ENCODE measurements at places on chromosomes 4 and X. TPM values are rescaled to one million over a fixed set of nuclear protein-coding genes. Genes with fewer than 3 reads are reported as not detected.
A peak's percentile ranks its signal among the peaks of the same experiment; 100 is the strongest.

GRCh38 chr4:88012647-88013046 lies 5.2 kb downstream of the PKD2 start:
- H3K27me3 ChIP-seq: no peaks in the 10 kb centered on the region
- no peak overlapping the region for H3K4me3 ChIP-seq
- H3K4me1 ChIP-seq: peaks cover 24% of the 10 kb centered on the region
- DNase-seq: no peak
- no peaks in the 10 kb centered on the region for H3K36me3 ChIP-seq

DNA sequence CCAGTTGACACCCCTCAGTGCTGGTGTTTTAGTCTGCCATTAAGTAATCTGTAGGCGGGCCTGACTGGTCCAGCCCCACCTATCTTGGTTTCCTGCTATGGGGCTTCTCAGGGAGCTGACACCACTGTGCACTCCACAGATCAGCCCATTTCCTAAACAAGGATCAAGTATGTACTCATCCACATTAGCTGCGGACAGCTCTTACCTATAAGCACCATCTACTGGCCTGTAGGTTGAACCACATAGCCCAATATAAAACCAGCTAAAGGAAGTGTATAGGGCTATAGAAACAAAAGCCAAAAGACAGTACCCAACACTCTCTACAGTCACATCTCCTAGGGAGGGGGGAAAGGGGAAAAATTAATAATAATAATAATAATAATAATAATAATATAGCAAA lies 353.5 kb upstream of the CXorf51B start:
- DNase-seq: no peak
- H3K27me3 ChIP-seq: no peaks in the 10 kb centered on the region
- no peak overlapping the region for H3K4me3 ChIP-seq
- H3K27ac ChIP-seq: no peak overlapping the region
- no peaks in the 10 kb centered on the region for H3K4me1 ChIP-seq
- H3K36me3 ChIP-seq: no peaks in the 10 kb centered on the region

DNA sequence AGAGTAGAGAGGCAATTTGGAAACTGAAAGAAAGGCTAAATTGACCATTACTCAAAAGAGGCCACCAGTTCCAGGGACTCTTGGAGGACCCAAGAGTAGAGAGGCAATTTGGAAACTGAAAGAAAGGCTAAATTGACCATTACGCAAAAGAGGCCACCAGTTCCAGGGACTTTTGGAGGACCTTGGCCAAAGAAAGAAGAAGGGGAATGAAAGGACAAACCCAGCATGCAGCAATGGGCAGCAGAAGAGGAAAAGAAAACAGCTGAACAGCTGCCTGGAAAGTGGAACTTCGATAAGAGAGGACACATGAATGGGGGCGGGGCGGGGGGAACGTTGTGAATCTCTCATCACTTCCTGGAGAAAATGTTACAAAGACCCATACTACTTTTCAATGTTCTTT lies 80.8 kb downstream of the PALLD start:
- H3K36me3 ChIP-seq: peaks cover 5% of the 10 kb centered on the region
- DNase-seq: no peak
- H3K27me3 ChIP-seq: peaks cover 7% of the 10 kb centered on the region
- H3K4me3 ChIP-seq: no peak overlapping the region
- H3K4me1 ChIP-seq: no peaks in the 10 kb centered on the region

The ARHGEF9 gene
- polyA plus RNA-seq: 6.7 TPM

DNA sequence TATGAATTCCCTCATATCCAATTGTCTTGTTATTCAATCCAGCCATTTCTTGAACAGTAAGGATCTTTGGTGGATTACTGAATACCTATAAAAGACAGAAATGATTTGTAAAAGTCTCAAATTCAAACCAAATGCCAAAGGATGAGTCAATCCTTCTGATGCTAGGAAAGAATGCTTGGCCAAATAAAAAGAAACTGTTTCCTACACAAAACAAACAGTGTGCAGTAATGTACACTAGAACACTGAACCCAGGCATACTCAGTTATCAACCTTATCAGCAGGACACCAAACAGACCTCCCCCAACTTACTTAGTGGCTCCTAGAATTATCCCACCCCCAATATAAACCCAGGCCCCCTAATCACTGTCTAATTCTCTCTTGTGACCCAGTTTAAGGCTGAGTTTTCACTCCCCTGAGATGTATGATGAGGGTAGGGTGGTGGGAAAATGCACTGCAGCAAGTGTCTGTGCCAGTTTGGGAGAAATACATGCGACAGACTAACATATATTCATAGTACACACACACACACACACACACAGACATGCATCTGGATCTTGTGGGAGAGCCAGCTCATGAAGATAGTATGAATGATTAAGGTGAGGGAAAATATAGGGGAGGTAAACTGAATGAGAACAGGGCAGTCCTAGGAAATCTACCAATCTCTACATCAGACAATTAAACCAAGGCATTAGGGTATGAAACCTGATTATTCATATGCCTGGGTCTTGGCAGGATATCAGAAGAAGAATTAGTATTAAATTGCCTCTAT lies 35.0 kb downstream of the CLDN2 start:
- H3K27me3 ChIP-seq: no peaks in the 10 kb centered on the region
- no peak overlapping the region for H3K4me3 ChIP-seq
- no peak overlapping the region for H3K27ac ChIP-seq
- H3K36me3 ChIP-seq: no peaks in the 10 kb centered on the region

DNA sequence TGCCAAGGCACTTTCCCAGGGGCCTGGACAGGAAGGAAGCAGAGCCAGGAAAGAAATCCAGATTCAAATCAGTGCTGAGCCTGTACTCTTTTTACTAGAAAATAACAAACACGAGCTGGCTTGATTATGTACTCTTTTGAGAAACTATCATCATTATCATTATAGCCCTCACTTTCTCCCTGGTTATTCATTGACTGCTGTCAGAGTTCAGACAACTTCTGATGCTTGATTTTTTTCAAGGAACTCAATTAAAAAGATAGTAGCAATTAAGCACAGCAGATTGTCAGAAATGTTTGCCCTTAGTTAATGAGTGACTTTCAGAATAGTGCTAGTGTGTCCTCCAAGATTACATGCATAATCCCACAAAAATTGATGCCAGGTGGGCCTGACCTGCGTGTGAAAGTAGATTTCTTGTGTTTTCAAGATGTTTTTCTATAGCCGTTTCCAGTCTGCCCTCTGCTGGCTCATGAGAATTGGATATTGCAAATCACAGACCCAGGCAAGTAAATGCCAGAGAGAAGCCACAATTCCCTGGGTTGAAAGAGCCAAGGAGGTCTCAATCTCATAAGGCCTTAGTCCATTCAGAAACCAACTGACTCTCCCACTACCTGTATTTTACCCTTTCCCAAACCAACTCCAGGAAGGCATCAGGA lies 14.3 kb upstream of the PNPLA4 start:
- no peaks in the 10 kb centered on the region for H3K36me3 ChIP-seq
- no peak for DNase-seq
- no peak overlapping the region for H3K4me3 ChIP-seq
- no peak overlapping the region for H3K27ac ChIP-seq
- H3K4me1 ChIP-seq: no peaks in the 10 kb centered on the region
- no peaks in the 10 kb centered on the region for H3K27me3 ChIP-seq

DNA sequence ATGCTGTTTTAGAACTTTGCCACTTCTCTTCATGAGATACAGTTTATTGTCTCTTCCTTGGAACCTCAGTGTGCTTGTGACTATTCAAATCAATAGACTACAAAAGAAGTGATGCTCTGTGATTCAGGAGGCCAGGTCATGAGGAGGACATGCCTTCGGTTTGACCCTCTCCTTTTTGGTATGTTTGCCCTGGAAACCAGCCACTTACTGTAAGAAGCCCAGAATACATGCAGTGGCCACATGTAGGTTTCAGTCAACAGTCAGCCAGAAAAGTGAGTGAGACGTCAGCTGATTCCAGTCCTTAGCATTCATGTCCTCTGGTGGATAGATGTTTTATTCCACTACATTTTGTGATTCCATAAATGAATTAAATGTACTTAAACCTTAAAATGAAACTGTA lies 328.7 kb downstream of the PCDH18 start:
- no peaks in the 10 kb centered on the region for H3K4me1 ChIP-seq
- no peaks in the 10 kb centered on the region for H3K27me3 ChIP-seq
- DNase-seq: no peak
- H3K27ac ChIP-seq: no peak overlapping the region
- no peak overlapping the region for H3K4me3 ChIP-seq

DNA sequence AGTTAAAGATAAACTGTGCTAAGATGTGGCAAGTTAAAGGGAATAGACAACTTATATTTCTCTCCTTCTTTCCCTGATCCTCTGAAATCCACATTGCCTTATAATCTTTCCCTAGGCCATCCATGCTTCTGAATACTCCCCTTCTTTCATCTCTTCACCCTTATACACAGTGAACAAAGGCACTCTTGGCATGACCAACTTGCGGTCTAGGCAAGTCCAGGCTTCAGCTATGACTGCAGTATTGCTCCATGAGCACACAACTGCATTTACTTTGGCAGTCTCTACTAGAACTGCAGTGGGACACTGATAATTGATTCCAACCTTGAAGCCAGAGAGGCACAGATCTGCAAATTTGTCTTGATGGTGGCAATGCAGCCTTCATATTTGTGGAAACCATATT lies 24.2 kb upstream of the UBA6 start:
- H3K36me3 ChIP-seq: peaks cover 11% of the 10 kb centered on the region
- H3K27ac ChIP-seq: no peak overlapping the region
- peaks cover 5% of the 10 kb centered on the region for H3K4me1 ChIP-seq

GRCh38 chr4:72314869-72315268 lies 254.2 kb downstream of the ADAMTS3 start:
- H3K4me1 ChIP-seq: peaks cover 3% of the 10 kb centered on the region
- H3K4me3 ChIP-seq: no peak overlapping the region
- H3K27ac ChIP-seq: no peak overlapping the region

The MAGEA11 gene
- not detected for polyA plus RNA-seq

- no peak for DNase-seq
- peaks cover 2% of the 10 kb centered on the region for H3K36me3 ChIP-seq
- H3K27ac ChIP-seq: no peak within 1 kb of the TSS
- H3K27me3 ChIP-seq: no peaks in the 10 kb centered on the region
These were observed at the start of gene CD40LG for GRCh38 chrX:136647677-136648360. Gene CD40LG, plus strand, starts transcription at chrX:136648158. Its CDS starts 91 bp downstream, at chrX:136648249.

The CYSLTR1 gene
- 0.50 TPM for polyA plus RNA-seq

The IL3RA gene
- 0.14 TPM for polyA plus RNA-seq

DNA sequence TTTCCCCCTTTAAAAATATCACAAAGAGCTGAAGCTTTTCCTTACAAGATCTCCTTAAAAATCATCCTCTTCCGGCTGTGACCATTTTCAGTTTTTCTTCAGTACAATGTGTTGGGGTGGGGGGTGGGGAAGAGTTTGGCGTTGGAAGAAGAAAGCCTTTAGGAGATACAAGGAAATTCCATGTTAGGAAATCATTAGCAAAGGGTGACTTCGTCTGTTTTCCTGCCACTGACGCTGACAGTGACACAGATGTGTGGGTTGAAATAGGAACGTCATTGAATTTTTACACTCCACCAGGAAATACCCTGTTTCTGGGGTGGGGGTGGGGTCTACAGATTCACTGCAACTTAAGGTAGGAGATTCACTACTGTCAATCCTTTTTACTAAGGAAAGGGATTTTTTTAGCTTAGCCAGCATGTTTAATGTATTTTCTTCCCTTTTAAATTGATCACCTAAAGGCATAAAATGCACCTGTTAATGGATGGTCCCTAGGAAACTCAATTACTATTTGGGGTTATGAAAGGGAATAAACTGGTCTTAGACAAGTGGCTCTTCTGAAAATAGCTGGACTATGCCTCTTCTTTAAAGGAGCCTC lies 3.9 kb downstream of the MAMLD1 start:
- H3K4me1 ChIP-seq: peaks cover 9% of the 10 kb centered on the region
- no peaks in the 10 kb centered on the region for H3K27me3 ChIP-seq
- H3K36me3 ChIP-seq: no peaks in the 10 kb centered on the region
- no peak for DNase-seq
- H3K4me3 ChIP-seq: peak overlapping the region; percentile 87

DNA sequence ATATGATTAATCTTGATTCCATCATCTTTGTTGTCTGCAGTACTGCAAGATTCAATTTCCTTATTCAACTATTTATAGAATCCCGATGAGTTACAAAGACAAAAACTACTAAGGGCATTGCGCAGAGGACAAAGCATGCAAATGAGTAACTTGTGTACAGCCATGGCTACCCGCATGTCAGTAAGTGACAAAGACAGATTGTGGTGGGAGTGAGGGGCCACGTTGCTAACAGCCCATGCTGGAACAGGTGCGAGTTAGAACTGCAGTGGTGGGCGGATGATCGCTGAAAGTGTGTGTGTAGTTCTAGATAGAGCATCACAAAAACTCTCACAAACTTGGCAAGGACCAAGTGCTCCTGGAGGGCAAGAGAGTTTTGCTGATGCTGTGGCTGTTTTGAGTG lies 49.5 kb downstream of the ACOX3 start:
- no peak overlapping the region for H3K27ac ChIP-seq
- H3K36me3 ChIP-seq: no peaks in the 10 kb centered on the region
- no peak for DNase-seq
- no peak overlapping the region for H3K4me3 ChIP-seq

- no peak overlapping the region for H3K4me3 ChIP-seq
- no peak overlapping the region for H3K27ac ChIP-seq
- peaks cover 11% of the 10 kb centered on the region for H3K27me3 ChIP-seq
- DNase-seq: no peak
These were observed 18.8 kb upstream of the CENPU start for GRCh38 chr4:184752496-184753275.

The CLTRN gene
- polyA plus RNA-seq: 0.71 TPM

DNA sequence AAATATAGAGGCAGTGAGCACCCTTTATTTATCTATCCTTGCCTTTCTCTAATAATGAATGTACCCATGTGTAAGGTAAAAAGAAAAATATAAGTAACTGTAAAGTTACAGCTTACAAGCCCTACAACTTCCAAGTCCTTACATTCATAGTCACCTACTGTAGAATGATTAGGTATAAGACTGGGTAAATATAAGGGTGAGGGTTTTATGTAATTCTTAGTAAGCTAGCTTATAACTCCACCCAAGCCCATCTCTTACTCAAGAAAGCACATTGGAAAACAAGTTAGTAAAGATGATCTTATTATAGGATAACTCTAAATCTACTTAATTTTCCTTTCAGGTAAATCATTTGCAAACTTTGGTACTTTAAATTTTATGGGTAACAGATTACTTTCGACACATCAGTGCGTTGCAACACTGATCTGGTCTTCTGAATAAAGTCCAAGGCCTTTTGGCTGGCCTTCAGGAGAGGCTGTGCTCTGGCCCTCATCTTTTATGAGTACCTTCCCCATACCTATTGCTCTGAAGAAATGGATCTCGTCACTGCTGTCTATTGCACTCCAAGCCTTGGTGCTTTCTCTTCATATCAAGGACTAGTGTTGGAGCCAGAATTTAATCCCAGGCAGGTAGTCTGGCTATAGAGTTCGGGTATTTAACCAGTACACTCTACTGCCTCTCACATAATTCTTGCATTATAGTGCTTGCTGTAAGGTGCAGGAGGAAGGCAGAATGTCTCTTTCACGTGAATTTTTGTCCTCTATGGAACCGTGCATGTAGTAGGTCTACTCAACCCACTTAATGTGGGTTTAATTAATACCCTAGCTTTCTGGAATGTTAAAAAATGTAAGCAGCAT lies 443.6 kb upstream of the AR start:
- H3K36me3 ChIP-seq: no peaks in the 10 kb centered on the region
- H3K4me3 ChIP-seq: no peak overlapping the region
- DNase-seq: no peak
- H3K27me3 ChIP-seq: no peaks in the 10 kb centered on the region
- H3K27ac ChIP-seq: no peak overlapping the region

The TBC1D19 gene
- 2.2 TPM for polyA plus RNA-seq

GRCh38 chrX:136783159-136783558 lies 2.4 kb upstream of the ARHGEF6 start:
- no peak for DNase-seq
- peak overlapping the region; percentile 3 for H3K27ac ChIP-seq
- no peaks in the 10 kb centered on the region for H3K27me3 ChIP-seq
- H3K36me3 ChIP-seq: peaks cover 4% of the 10 kb centered on the region
- H3K4me3 ChIP-seq: peak overlapping the region; percentile 62

The RIBC1 gene
- polyA plus RNA-seq: 0.43 TPM
